ENCODE measurements at places on chromosomes 11 and 22.

GRCh38 chr11:35049859-35050531, 89.0 kb upstream of the CD44 start:
- DNase-seq = no peak

GRCh38 chr11:78651923-78652842, 77.5 kb upstream of the NARS2 start:
- DNase-seq = no peak

GRCh38 chr11:112518371-112518770, 257.7 kb upstream of the PLET1 start:
- DNase-seq = no peak

DNA sequence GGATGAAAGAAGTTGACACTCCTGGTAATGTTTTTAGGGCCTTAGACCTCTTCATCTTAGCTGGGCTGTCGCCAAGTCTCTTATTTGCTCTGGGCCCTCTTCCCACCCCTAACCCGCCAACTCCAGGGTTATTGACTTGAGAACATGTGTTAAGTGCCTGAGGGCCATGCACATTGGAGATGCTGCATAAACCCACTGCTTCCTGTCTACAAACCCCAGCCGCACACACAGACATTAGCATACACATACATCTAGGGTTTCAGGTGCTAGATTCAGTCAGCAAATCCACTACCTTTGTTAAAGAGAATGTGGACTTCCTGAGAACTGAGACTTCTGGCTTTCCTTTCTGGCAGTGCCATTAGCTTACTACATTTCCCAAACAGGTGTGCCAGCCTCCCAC, 817 bp downstream of the PANX3 start:
- no peak for DNase-seq

- DNase-seq = no peak
These were observed 1145.6 kb upstream of the TENM4 start for GRCh38 chr11:80586464-80586863.

DNA sequence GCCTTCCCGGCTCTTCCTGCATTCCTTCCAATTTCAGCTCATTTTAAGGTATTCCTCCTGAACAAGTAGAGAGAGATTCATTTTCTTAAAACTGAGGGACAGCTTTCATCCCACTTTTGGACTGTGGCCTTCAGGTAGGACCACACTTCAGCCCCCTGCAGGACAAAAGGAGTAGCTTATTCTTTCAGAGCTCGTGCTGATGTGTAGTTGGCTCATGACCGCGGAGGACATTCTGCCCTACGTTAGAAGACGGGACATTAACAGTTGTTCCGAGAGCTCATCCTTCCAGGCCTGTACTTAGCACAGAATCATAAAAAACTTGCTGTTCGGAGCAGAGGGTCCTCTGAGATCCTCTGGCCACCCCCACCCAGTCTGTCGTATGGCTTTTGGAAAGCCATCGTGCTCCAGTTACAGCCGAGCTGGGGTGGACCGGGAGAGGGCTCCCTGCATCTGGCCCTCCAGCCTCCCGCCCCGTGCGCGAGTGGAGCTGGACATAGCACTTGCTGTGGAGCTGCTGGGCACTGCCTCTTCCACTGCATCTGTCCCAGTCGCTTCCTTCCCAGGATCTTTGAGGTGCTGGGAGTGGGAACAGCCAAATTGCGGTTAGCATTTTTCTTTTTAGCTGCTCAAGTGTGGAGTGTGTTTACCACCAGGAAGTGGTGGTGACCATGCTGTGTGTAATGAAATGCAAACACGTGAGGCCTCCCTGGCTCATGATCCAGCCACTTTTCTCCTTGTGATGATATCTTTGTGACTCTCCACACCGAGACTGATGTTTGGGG, 250.3 kb downstream of the TBC1D22A start:
- peak; percentile 21 for DNase-seq

DNA sequence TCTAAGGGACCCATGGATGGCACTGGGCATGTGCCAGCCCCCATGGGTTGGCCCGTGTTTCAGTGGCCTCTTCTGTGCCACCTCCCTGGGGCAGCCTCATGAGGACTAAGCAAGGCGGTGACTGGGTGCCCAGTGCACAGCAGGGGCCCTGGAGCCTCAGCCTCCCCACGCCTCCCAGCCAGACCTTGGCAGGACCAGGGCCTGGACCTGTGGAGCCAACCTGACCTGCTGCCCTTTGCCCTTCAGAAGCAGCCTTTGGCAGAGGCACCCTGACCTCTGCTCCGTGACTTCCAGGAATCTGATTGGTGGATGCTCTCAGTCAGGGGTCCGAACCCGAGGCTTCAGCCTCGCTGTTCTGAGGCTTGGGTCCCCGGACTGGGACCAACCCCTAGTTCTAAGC, 24.8 kb upstream of the TAB1 start:
- DNase-seq = no peak

- no peak for DNase-seq
These were observed 26.4 kb downstream of the MN1 start for GRCh38 chr22:27775087-27775698.

GRCh38 chr11:42249401-42249800, 789.9 kb upstream of the LRRC4C start:
- DNase-seq = no peak
